AG04449 (cell line): ENCODE measurements at places on chromosomes 5 and 9.

DNA sequence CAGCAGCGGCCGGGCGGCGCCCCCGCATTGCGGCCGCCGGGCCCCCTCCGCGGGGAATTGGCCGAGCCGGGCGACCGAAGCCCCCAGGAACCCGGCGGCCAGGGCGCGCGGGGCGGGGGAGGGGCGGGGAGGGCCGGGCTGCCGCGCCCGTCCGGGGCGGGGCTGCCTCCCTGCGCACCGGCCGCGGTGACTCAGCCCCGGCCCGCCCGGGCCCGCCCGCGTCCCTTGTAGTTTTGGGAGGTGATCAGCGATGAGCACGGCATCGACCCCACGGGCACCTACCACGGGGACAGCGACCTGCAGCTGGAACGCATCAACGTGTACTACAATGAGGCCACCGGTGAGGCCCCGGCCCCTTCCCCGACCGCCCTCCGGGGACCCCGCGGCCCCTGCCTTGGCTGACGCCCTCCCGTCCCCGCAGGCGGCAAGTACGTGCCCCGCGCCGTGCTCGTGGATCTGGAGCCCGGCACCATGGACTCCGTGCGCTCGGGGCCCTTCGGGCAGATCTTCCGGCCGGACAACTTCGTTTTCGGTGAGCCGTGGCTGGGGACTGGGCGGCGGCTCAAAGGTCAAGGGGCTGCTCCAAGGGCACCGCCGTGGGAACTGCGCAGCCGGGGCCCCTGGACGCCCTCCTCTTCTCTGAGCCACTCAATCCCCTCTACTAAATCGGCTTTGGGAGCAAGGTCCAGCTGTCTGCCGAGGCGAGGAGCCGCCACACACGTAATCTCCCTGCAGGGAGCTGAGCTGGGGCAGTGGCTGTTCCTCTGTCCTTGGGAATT, 592 bp downstream of the TUBB4B start:
- no peak for DNase-seq

- DNase-seq, result no peak
Measured at GRCh38 chr9:84331119-84331809, 9.3 kb downstream of the SLC28A3 start.

DNA sequence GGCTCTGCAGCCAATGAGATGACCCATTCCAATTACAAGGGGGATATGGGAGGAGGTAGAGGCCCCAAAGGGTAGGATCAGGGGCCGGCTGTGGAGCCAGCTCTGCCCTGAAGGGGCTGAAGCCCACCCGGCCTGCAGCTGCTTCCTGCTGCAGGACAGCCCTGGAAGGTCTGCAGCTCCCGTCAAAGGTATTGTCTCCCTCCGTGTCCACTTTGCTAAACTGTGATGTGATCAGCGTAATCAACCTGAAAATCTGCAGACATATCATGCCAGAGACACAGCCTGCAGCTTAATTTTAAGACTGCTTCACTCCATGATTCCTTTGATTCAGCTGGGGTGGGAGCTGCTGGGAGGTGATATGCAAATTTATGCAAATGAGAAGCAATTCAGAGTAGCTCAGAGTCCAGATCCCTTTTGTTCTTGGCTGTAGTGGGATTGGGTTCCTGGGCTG, 90.7 kb downstream of the GADD45G start:
- DNase-seq, result no peak

GRCh38 chr9:109588415-109588814, 90.3 kb upstream of the PTPN3 start:
- DNase-seq, result no peak

GRCh38 chr9:18544456-18544855, 70.5 kb downstream of the ADAMTSL1 start:
- no peak for DNase-seq

GRCh38 chr5:149262315-149262714, 9.3 kb upstream of the AFAP1L1 start:
- DNase-seq, result no peak

- no peak for DNase-seq
Measured at GRCh38 chr5:136905571-136905970, 540.2 kb upstream of the TRPC7 start.

- DNase-seq, result no peak
Measured at GRCh38 chr5:74865804-74866595, at the start of gene FAM169A. Gene FAM169A (minus strand): TSS chr5:74866387. CDS start chr5:74841676, 24,711 bp downstream.

DNA sequence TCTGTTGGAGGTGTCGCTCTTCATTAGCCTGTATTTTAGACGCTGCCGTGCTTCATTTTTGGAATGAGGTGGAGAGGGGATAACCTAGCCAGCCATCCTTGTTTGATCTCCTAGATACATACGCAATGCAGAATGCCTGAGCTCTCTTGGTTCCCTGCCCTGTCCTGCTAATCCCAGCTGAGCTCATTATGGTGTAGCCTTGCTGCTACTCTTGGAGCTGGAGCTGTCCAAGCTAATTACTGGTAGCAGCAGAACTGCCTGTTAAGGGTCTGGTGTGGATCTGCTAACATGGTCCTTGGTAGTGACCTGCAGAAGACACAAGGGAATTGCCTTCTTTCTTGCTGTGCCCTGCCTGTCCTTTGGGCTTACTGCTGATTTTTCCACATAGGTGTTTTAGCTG, 207.9 kb downstream of the CNTLN start:
- no peak for DNase-seq

DNA sequence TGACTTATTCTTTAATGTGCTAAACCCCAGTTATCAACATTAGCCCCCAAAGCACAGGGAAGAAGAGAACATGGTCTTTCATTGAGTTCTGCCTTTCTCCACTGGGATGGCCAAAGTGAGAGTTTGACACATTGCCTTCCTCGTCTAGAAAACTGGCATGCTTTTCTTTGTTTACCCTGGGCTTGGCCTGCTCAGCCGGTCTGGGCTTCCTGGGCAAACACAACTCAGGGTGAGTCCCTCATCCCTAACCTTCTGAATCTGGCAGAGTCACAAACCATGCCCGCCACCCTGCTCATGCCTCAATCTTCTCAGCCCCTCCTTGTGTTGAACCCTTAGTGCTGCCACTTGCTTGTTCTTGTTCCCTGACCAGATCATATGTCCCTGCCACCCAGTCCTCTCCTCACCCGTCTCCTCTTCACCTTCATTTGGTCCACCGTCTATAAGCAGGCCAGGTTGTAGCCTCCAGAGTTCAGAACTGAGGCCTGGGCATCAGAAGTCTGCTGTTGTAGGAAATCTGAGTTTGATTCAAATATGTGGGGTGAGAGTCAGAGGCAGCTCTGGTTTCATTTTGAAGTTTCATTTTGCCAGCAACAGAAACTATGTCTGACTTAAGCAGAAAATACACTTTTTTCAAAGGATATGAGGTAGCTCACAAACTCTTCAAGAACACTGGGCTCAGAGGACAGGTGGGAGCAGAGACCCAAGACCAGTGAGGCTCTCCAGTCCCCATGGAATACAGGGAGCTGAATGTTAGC, 217.6 kb downstream of the NDUFS4 start:
- no peak for DNase-seq
